Sciatic nerve (tissue), 2 donors: ENCODE measurements at places on chromosomes 11 and 22.

DNA sequence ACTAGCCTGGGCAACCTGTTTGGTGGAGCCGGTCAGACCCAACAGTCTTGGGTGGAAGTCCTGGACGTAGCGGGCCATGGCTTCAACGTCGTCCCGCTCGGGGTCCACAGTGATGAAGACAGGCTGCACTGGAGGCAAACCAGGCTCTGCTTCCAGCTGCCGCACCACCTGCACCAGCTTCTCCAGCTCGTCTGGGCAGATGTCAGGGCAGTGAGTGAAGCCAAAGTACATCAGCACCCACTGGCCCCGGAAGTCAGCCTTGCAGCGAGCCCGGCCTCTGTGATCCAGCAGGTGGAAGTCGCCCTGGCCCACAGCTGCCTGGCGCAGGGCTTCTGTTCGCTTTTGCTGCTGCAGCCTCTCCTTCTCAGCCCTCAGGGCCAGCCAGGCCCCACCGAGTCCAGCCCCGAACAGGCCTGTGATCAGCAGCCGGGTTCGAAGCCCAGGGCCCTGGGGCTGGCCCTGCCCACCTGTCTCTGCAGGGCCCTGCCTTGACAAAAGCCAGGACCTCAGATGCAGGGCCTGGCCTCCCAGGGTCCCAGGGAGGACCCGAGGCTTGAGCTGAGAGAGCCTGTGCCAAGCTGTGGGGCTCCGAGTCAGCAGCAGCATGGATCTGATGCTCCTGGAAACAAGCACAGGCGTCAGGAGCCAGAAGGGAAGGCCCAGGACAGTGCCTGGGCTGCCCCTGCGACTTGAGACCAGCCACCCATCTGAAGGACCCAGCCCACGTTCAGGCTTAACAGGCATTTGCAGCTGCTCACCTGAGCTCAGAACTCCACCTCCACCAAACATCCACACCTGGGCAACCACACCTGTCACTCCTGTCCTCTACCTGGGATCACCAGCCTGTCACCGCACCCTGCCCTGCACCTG, 1.4 kb downstream of the SCO2 start:
- DNase-seq = peak; percentile 64

DNA sequence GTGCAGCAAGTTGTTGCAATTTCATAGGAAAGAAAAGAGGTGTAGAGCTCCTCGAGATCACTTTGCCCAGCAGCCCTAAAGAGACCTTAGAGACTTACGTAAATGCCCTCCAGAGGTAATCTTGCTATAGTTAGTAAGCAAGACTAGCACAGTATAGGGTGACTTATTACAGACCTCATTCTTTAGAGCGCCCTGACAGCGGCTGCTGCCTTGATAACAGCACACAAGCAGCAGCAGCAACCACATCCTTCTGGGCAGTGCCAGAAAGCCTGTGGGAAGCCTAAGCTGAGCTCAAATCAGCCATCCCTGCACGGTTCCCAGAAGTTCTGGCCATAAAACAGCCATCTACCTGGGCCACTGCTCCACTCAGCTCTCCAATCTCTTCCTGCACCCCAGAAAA, 22.6 kb upstream of the OR56B1 start:
- no peak for DNase-seq

DNA sequence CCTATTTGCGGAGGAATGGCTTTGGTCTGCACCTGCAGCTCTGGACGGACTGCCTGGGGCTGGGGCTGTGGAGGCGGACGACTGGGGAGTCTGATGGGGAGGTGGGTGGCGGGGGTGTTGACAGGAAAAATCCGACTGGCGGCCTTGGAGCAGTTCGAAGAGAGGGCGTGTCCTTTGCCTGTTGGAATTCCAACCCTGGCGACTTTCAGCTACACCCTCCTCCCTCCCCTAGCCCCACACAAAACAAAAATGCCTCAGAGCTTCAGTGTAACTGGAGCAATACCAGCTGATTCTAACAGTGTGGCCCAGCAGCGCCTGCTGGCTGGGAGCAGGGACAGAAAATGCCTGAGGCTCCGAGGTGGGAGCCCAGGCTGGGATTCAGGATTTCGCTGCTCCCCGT, 85.4 kb downstream of the ATXN10 start:
- DNase-seq = no peak

GRCh38 chr22:50203288-50203687, 2.5 kb downstream of the SELENOO start:
- DNase-seq = no peak

- peak; percentile 84 for DNase-seq
Observed at GRCh38 chr11:61815790-61816735, 740 bp downstream of the FADS1 start.

GRCh38 chr11:72439455-72439854, 5.1 kb upstream of the CLPB start:
- DNase-seq = no peak

- no peak for DNase-seq
Observed at GRCh38 chr11:109864834-109865547, 228.2 kb upstream of the ZC3H12C start.

DNA sequence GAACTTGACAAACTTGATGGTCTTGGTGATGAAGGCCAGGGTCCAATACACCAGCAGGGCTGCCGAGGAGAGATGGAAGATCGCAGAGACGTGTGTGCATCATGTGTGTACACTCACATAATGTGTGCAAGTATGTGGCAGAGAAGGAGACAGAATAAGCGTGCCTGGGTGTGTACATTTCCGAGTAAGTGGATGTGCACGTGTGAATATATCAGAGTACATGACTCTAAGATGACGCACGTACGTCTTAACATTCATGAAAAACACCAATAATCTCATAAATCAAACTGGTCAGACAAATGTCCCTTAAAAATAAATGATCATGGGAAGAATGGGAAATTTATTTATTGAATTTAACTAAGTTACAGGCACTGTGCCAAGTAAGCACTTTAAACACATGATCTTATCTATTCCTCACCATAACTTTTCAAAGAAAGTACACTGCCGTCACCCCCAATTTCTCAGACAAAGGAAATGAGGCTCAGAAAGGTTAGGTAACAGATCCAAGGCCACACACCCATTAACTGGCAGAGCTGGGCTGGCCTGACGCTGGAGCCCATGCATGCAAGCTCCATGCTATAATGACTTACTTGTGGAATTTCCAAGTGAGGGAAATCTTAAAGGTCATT, 13.0 kb downstream of the ABCC8 start:
- no peak for DNase-seq

- DNase-seq = no peak
Observed at GRCh38 chr11:94107363-94107762, 21.3 kb upstream of the PANX1 start.

DNA sequence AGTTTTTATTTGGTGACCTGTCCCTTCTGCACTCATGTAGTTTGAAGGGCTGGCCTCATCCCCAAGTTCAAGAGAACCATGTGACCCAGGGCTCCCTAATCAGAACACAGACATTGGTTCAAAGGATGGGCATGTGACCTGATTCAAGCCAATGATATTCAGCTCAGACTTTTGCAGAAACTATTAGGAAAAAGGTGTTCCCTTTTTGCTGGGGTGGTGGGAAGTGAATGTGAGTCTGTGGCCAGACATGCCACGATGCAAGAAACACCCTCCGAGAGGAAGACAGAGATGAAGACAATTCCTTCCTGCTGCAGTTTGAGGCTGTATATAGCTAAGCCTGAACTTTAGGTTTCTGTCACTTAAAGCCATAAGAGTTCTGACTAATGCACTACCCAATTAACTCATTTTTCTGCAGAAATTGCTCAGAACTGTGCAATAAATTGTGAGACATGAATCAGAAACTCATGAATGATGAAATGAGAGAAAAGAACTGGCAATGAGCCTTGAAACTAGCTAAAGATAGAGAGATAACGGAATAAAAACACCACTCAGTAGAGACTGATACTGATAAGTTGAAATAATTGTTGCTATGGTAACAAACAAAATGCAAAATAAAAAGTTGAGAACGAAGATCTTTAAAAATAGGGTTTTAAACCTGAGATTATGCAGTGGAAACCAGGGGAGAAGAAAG, 9.2 kb upstream of the MAPK1 start:
- no peak for DNase-seq

DNA sequence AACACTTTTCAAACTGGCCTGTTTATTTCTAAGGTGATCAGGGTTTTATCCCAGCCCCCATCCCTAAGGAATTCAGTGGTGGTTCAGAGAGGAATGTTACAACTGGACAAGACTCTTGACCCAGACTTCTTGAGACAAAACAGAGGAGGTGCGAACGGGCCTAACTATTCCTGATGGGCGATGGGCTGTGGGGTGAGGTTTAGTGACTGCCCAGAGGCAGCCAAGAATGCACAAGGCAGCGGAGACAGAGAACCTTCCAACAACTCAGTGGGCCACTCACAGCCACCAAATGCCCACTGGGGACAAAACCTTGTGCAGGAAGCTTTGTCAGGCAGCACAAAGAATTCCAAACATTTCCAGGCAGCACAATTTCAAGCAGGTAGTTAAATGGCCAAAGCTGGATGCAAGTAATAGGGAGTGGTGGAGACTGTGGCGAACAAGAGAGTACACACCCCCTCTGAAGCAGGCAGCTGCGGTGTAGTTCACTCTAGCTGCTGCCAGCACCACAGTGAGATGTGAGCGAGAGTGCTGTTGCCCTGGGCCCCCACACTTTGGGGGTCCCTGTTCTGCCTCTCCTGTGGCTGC, 29.2 kb downstream of the SCUBE1 start:
- no peak for DNase-seq

DNA sequence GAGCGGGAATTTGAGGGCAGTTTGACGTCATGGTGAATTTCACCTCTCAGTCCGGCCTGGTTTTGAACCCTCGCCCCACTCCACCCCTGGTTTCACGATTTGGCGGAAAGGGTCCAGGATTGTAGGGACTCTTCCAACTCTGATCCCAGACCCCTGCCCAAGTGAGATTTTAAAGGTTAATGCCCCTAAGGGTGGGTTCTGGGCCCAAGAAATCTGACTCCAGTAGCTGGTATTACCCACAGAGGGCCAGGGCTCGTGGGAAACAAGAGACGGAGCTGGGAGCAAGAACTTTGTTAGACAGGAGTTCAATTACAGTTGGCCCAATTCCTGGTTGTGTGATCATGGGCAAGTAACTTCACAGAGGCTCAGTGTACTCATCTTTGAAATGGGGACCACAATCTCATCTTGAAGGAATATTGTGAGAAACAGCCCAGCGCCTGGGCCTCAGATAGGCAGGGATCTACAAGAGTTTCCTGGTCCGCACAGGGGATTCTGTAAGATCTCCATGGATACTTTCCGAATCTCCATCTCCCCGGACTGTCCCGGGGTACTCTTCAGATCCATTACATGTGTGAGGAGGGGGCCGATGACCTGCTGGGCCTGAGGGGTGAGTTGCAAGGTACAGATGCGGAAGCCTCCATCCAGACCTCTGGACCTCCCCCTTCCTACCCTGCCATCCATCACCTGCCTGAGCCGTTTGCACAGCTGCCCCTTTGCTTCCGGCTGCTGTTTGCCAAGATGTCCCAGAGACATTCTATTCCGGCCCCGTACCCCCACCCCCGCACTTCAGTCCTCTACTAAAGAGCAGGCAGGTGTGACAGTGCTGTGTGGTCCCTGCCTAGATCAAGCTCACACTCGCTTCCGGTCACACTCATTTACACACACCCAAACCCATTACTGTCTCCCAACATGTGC, 687 bp upstream of the CALCA start:
- DNase-seq = no peak

DNA sequence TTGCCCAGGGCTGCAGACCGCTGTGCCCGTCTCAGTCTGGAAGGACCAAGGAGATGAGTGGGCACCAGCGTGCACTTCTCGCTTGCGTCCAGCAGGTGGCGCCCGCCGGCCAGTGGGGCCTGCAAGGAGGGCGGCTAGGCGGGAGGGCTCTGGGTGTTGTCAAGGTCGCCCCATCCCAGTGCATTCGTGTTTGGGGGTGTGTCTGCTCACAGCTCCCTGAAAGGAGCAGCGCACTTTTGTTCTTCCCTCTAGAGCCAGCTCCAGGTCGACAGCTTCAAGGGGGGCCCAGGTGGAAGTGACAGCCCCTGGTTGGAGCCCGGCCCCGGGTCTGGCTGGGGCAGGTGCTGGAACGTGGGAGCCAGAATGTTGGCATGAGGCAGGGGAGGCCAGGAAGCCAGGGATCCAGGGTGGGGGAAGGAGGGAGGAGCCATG, 23.4 kb upstream of the MPPED1 start:
- peak; percentile 89 for DNase-seq

- no peak for DNase-seq
Observed at GRCh38 chr22:40107851-40108378, 69.8 kb upstream of the TNRC6B start.

- DNase-seq = no peak
Observed at GRCh38 chr11:11672101-11672500, 50.3 kb upstream of the GALNT18 start.

- no peak for DNase-seq
Observed at GRCh38 chr11:102553835-102554282, 23.3 kb upstream of the MMP7 start.

DNA sequence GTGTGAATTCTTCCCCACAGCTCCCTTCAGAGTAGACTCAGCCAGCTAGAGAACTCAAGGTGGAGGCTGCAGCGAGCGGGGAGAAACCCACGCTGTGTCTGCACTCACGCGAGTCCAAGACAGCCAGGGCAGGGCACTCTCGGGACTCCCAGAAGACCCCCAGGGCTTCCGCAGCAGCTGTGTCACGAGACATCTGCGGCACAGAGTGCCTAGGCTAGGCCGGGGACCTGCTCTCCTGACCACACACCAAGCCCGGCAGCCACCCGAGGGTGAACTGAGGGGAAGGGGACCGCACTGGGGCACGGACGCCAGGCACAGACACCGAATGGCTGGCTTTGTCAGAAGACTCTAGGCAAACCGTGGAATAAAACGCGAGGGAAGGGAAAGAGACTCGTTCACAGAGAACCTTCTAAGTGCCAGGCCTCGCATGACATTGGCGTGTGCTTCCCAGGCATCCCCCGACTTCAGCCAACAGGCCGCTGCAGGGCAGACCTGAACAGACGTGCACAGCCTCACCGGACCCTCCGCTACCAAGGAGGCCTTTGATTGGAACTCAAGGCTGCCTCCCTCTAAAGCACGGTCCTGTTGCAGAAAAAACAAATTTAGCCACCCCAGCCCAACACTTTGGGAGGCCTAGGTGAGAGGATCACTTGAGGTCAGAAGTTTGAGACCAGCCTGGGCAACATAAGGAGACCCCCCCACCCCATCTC, 18.2 kb upstream of the MOB2 start:
- no peak for DNase-seq

DNA sequence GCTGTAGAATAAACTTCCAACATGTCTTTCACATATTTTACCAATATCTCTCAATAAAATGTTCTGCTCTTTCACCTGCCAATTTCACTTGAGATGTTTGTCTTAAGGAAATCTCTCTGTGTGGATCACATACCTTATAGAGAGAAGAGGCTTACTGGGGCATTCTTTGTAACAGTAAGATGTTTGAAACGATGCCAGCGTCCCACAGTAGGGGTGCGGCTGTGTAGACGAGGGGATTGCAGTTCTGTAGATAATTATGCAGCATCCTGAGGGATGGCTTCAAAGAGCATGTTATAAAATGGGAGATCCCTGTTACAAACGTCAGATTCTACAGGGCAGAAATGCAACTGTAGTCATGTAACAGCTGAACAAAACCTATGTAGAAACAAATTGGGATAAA, 200.0 kb downstream of the TBC1D22A start:
- no peak for DNase-seq

DNA sequence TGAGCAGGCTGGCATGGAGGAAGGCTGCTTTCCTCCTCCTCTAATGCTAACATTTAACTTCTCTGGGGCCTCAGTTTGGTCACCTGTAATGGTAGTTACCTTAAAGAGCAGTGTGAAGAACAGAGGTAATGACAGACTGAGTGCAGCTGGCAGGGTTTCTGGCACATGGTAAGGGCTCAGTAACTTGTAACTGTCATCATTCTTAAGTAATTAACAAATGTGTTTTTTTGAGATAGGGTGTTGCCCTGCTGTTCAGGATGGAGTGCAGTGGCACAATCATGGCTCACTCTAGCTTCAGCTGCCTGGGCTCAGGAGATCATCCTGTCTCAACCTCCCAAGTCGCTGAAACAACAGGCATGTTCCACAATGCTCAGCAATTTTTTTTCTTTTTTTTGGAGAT, 242.0 kb upstream of the SYN3 start:
- no peak for DNase-seq
